ENCODE measurements at places on chromosomes 2 and 18.

DNA sequence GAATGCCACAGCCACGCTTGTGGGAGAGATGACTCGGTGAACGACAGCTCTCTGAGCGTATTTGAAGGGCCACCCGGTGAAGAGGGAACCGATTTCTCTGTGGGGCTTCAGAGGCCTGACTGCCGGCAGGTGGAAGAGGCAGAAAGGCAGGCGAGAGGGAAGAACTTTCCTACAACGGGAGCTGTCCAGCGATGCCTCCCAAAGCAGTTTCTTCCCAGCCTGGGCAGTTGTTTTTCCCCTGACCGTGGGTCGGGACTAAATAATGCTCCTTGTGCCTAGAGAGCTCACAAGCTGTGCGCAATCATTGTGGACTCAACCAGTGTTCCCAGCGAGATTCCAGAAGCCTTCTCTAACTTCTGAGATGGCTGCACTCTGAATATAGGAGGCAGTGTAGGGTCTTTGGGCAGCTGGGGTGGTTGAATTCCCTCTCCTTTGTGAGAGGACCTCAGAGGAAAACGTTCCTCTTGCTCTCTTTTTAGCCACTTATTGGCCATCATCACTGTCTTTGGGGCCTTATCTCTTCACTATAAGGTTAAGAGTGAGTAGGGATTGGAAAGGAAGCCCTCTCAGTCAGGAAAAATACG is 710 bp downstream of the SEC11C start:
- DNase-seq, result peak; percentile 54

- DNase-seq, result peak; percentile 16
Measured at GRCh38 chr2:157792335-157793052, 83.6 kb downstream of the ACVR1 start.

- DNase-seq, result no peak
Measured at GRCh38 chr2:27573452-27573851, 9.4 kb upstream of the ZNF512 start.

GRCh38 chr2:214593727-214594126 is 182.9 kb downstream of the VWC2L start:
- peak; percentile 95 for DNase-seq

- DNase-seq, result no peak
Measured at GRCh38 chr2:41909584-41909983, 138.2 kb upstream of the PKDCC start.

- DNase-seq, result no peak
Measured at GRCh38 chr2:53209679-53210458, 557.7 kb upstream of the CHAC2 start.

- peak; percentile 28 for DNase-seq
Measured at GRCh38 chr2:12819103-12819475, 102.4 kb downstream of the TRIB2 start.

GRCh38 chr2:45214550-45214949 is 205.3 kb upstream of the SIX2 start:
- DNase-seq, result no peak

DNA sequence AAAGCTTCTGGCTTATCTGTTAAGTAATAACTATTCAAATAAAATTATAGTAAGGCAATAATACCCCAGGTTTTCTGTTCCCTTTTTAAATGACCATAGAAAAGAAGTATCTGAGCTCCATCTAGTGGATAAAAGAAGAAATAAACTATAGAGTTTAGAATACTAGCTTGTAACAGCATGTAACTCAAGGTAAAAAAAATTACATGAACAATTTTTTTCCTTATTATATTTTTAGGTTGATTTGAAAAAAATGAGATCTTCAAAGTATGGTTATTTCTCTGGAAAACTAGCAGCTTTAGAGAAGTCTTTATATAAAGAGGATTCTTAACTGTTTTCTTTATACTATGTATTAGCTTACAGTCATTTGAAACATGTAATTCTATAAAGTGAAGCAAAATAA is 58.1 kb downstream of the NCKAP1 start:
- peak; percentile 74 for DNase-seq

- DNase-seq, result no peak
Measured at GRCh38 chr2:168510125-168510756, 54.2 kb downstream of the CERS6 start.

DNA sequence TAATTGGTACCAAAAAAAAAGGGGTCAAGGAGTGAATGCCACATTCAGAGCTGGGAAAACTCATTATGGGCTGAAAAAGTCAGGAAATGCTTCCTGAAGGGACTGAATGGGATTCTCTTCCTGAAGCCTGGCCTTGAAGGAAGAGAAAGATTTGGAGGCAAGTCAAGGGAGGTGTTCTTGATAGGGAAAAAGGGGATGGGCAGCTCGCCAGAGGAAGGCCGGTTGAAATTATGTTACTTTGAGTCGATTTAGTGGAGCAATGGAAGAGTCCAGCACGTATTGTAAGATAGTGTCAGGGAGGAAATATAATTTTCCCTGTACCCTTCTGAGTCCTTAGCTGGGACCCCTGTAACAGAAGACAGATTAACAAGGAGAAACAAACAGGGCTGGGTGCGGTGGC is 115.3 kb upstream of the STPG4 start:
- no peak for DNase-seq

DNA sequence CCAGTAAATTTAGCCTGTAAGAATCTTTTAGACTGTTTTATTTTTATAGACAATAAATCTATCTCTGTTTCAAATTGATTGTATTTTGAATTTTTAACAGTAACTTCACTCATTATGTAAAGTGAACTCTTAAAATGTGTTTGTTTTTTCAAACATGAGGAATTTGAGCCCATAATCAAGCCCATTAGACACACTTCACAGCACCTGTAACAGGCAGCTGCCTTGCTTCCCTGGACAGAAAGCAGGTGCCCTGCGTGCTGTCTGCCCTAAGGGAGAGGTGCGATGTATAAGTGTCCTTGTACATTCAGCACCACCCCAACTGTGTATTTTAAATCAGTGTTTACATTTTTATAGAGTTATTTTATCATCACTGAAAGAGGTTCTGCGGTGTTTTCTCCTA is 186.5 kb upstream of the TPO start:
- DNase-seq, result no peak

DNA sequence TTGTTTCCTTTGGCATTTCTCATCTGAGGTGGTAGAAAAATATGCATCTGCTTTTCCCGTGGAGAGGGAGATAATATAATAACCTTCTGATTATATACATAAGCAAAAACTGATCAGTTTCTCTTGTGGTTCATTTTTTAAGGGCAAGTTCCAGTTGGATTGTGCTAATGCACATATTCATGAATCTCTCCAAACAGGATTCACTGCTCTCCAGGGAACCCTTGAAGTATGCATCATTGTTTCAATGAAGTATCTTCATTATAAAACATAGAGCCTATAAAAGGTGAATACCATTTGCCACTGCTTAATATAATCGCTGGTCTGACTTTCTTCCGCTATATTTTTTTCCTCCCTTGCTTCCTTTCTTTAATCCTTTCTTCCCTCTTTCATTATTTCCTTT is 384.7 kb downstream of the FIGN start:
- DNase-seq, result no peak

DNA sequence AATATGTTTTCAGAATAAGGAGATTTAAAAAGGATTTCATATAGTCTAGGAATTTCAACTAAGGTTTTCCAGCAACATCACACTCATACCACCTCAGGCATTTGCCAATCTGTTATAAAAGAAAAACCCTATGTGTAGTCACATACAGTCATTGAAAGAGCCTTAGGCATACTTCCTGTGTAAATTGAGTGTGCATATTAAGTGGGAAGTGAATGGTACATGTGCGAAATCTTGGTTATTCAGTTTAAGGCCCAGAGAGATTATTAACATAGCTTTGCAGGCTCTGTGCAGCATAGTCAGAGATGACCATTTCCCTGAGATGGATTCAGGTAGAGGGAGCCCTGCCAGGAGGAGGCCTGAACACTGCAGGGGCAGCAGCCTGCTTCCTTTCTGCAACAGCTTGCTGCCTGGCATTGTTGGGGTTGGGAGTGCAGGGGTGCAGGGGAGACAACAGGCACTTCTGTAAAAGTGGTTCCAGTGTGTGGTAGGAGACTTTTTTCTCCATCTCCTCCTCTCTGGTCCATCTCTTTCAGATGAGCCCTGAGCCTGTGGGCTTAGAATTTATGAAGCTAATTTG is 100.1 kb upstream of the OSR1 start:
- DNase-seq, result no peak

- DNase-seq, result peak; percentile 80
Measured at GRCh38 chr2:164495491-164496223, 125.6 kb downstream of the GRB14 start.

DNA sequence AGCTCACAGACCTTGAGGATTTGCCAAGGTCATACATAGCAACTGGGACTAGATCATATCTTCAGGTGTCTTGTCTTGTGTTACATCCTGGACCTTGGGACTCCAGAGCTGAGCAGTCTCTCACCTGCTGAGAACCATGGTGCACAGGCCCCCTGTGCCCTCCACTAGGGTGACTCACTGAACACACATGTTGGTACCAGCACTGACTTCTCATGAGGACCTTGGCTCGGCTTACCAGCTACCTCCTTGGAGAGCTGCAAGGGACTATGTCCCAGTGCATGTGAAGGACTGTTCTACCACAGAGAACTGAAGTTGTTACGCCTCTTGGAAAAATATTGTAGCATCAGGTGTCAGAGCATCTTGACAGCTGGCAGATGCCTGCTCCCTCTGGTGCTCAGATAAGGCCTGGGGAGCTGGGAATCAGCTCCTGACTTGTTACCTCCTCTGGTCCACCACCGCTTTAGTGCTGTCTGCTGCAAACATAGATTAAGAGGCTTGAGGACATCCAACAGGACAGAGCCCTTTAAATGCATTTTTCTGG is 72.1 kb downstream of the WDSUB1 start:
- no peak for DNase-seq

- no peak for DNase-seq
Measured at GRCh38 chr2:105760639-105761337, 16.1 kb downstream of the NCK2 start.

- no peak for DNase-seq
Measured at GRCh38 chr2:102172745-102173144, 14.1 kb upstream of the IL1RL2 start.

GRCh38 chr2:237139123-237139675 is 53.5 kb downstream of the COPS8 start:
- DNase-seq, result no peak

- DNase-seq, result no peak
Measured at GRCh38 chr2:241071677-241072111, 30.4 kb downstream of the MTERF4 start.

GRCh38 chr18:47901624-47902362 is 28.7 kb downstream of the SMAD2 start:
- no peak for DNase-seq

- DNase-seq, result no peak
Measured at GRCh38 chr18:48393776-48394175, 15.4 kb downstream of the ZBTB7C start.

- DNase-seq, result no peak
Measured at GRCh38 chr2:45506756-45507155, 104.3 kb downstream of the SRBD1 start.

All from ACHN (cell line).